HT-29 (cell line): ENCODE measurements at places on chromosomes 2 and 18. TPM values are rescaled to one million over a fixed set of nuclear protein-coding genes. Genes with fewer than 3 reads are reported as not detected.
A peak's percentile ranks its signal among the peaks of the same experiment; 100 is the strongest.

POTEJ gene
- not detected in 2 replicates for total RNA-seq

NPC1 gene
- 35.7 and 48.5 TPM in 2 replicates for total RNA-seq

GRHL1 gene
- total RNA-seq: 5.5 and 8.7 TPM in 2 replicates

CCDC141 gene
- 0.05 TPM in 1 of 2 replicates, not detected in the other for total RNA-seq

SLC30A3 gene
- total RNA-seq: not detected in 2 replicates

ZNF516 gene
- total RNA-seq: 8.1 and 10.4 TPM in 2 replicates

CCT4 gene
- 145 and 155 TPM in 2 replicates for total RNA-seq

ZNF532 gene
- 7.4 and 8.1 TPM in 2 replicates for total RNA-seq

FBLN7 gene
- 0.03 and 0.05 TPM in 2 replicates for total RNA-seq

CPO gene
- total RNA-seq: not detected in 2 replicates

ANKRD30BL gene
- not detected in 2 replicates for total RNA-seq

PAX3 gene
- not detected in 2 replicates for total RNA-seq

TEX44 gene
- total RNA-seq: not detected in 2 replicates

TUBA3E gene
- total RNA-seq: not detected in 2 replicates

TPRKB gene
- 16.6 and 18.8 TPM in 2 replicates for total RNA-seq

TMSB10 gene
- 4,823 and 6,107 TPM in 2 replicates for total RNA-seq

DNA sequence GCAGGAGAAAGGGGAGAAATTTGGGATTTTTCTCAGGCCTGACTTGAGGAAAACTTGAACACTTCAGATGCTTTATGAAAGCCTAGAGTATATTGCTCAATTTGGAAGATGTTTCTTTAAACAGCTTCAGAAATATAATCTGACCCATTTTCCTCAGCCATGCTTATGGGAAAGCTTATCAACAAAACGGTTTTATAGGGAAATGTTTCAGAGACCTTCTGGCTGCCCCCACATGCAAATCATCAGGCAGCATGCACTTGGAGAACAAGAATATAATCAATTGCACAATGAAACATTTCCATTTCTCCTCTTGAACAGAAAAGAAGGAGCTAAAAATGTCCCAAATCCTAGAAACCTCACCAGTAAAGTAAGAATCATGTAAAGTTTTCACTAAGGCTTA lies 411.2 kb upstream of the ETAA1 start:
- no peak for DNase-seq

DNA sequence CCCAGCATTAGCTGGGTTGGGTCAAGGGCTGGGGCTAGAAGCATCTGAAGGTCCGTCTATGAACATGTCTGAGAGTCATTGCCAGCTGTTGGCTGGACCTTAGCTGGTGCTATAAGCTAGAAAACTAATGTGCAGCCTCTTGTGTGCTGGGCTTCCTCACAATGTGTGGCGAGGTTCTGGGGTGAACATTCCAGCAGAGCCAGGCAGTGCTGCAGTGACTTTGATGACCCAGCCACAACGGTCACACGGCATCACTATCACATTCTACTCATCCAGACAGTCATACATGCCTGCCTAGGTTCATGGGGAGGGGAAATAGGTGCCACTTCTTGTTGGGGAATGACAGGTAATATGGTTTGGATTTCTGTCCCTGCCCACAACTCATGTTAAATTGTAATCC lies 260.5 kb downstream of the CYP26B1 start:
- no peak for DNase-seq

GRCh38 chr2:36513661-36514060 lies 84.3 kb downstream of the FEZ2 start:
- DNase-seq: no peak

GRCh38 chr2:205865056-205865455 lies 182.8 kb downstream of the NRP2 start:
- no peak for DNase-seq

DNA sequence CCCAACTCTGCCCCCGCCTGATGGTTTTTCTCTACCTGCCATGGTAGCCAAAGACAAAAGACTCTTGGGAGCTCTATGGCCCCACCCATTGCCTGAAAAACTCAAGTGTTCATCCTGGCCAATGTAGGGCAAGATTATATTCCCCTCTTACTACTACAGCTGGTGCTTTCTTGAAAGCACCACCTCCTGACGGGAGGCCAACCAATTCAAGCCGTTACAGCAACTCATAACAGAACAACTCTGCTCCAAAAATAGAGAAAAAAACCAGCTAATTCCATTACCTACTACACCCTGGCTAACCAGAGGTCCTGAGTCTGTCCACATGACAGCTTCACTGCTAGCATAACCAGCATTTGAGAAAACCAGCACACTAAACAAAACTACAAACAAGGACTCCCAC lies 127.5 kb upstream of the GAREM1 start:
- no peak for DNase-seq

GRCh38 chr2:31331156-31331555 lies 83.4 kb downstream of the XDH start:
- DNase-seq: no peak

DNA sequence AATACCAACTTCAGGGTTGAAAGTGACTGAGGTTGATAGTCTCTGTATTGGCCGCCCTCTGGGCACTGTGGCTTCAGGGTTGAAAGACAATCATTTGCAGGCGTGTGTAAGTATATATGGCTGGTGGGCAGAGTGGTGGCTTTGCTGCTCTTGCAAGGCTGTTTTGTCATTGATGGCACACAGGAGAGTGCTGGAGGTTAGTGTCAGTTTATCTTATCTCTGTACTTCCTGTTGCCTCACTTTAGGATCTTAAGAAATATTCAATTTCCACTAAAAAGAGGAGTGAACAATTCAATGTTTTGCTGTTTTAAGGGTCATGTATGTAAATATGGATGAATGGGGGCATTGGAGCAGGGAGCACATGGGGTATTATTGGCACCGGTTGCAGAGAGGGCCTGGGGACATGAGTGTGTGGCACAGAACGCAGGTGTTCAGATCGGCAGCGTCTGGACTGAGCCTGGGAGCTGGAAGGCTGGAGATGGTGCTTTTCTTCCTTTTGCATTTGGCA lies 51.5 kb downstream of the NCK2 start:
- DNase-seq: no peak

- DNase-seq: no peak
These were observed 27.3 kb downstream of the CCDC85A start for GRCh38 chr2:56211048-56211447.

GRCh38 chr2:65388596-65389390 lies 43.6 kb downstream of the SPRED2 start:
- no peak for DNase-seq

DNA sequence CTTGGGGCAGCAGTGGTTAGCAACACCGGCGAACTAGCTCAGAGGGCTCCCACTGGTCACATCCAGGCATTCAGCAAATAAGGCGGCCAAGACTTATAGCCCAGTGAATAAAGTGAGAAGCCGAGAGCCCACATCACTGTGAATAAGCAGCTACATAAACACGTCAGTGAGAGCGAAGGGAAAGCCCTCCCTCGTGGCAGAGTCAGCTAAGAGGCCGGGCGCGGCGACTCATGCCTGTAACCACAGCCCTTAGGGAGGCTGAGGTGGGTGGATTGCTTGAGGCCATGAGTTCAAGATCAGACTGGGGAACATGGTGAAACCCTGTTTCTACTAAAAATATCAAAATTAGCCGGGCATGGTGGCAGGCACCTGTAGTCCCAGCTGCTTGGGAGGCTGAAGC lies 5.2 kb downstream of the D2HGDH start:
- no peak for DNase-seq

GRCh38 chr2:238693337-238694093 lies 154.4 kb upstream of the TWIST2 start:
- no peak for DNase-seq

DNA sequence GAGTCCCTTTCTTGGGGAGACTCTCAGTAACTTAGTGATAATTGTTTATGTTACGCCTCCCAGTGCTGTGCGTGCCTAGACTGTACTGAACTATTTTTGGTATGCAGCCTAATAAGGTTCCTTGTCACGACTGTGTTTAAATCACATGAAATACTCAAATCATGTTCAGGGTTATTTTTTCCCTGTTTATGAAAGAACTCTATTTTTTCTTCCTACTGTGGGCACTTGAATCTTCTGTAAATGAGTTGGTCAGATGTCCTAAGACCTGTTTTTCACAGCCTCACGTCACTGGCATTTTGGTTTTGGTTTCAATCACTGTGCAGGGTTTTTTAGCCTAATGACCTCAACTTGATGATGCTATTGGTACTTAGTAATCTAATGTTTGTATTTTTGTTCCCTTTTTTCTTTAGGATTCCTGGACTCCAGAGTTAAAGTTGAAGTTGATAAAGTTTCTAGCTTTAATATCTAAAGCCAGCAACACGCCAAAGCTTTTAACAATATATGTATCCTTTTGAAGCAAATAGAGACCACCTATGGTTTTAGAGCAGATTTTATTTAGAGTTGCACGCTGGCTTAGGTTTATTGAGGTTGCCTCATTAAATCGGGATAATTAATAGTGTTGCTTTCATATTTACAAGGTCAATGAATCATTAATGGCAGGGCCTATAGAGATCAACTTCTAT lies 24.0 kb downstream of the ARMC9 start:
- no peak for DNase-seq

DNA sequence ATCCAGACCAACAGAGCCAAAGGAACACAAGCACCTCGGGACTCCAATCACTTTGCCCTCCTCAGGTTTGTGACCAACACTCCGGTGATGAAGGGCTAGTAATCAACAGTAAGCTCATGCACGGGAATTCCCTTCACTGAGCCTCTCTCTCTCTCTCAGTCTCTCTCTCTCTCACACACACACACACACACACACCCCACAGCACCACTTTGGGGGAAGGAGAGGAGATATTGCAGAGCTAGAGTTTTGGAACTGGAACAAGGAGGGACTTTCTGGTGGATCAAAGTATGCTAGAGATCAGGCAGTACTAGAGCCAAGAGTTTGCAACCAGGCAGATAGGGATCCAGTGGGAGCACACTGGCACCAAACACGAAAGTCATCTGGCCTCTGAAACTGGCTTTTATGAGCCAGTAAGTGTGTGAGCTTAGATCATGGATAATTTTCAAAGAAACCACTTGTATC lies 98.7 kb downstream of the ANKRD44 start:
- DNase-seq: no peak

DNA sequence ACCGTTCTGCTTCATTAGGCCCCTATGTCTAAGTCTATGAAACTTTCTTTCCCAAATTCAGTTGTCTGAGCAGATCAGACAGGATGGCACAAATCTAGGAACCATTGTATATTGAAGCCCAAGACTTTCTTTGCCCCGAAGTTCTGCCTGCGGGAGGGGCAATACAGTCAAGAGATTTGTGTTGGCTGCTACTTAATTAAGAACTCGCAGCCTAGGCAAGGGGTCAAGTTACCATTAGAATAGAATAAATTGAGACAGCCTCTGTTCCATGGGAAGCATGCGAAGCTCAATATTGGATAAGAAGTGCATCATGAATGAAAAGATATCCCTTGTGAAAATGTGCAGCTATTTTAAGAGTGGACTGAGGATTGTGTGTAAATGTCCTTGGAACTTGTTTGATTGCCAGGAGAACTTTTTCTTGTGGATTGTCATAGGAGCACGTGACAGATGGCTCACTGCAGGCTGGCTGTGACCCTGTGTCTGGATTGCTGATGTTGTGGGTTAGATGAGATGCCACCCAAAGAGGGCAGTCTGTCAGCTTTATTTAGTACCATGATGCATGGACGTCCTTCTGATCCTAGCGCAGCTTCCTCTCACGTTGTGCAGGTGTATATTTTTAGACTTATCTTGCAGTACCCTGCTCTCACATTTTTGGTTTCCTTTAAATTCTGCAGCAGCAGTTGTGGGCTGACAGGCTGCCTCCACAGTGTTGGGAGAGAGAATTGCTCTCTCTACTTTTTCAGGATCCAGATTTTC lies 30.9 kb downstream of the HAUS1 start:
- DNase-seq: no peak

- no peak for DNase-seq
These were observed 105.3 kb downstream of the GLI2 start for GRCh38 chr2:120840795-120841487.

DNA sequence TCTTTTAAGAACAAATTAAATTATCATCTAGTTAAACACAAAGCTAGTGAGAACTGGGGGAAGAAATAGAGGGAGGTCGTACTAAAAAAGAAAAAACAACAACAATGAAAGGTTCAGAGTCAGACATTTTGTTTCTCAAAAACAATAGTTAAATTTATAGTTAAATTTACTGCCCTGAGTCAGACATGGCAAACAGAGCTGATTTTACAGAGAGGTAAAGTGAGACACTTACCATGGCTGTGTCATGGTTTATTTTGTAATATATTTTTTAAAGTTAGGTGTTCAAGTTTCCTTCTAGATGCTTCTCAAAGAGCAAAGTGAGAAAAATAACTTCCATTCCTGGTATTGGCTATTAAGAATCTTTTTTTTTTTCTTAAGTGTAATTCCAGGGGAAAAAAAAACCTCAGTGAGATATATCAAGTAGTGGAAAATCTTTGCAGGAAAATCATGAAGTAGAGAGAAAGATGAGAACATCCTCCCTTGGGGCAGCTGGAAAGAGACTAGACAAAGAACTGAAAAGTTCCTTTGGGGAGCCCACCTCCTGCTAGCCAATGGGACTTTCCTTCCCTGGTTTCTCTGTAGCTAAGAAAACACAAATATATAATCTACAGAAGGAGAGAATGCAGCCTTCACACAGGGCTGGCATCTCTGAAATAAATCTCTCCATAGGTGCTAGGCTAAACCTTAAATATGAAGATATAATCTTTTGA lies 12.3 kb downstream of the KLF7 start:
- DNase-seq: no peak

GRCh38 chr18:69883781-69884180 lies 63.9 kb downstream of the CD226 start:
- DNase-seq: no peak

GRCh38 chr2:233426619-233427342 lies 72.5 kb downstream of the DGKD start:
- DNase-seq: no peak

GRCh38 chr2:122056853-122057252 lies 301.4 kb downstream of the TSN start:
- DNase-seq: no peak

- DNase-seq: peak; percentile 56
These were observed 476.3 kb upstream of the VWC2L start for GRCh38 chr2:213934560-213934959.
